ENCODE measurements at places on chromosomes 12 and 14.
A peak's percentile ranks its signal among the peaks of the same experiment; 100 is the strongest.

DNA sequence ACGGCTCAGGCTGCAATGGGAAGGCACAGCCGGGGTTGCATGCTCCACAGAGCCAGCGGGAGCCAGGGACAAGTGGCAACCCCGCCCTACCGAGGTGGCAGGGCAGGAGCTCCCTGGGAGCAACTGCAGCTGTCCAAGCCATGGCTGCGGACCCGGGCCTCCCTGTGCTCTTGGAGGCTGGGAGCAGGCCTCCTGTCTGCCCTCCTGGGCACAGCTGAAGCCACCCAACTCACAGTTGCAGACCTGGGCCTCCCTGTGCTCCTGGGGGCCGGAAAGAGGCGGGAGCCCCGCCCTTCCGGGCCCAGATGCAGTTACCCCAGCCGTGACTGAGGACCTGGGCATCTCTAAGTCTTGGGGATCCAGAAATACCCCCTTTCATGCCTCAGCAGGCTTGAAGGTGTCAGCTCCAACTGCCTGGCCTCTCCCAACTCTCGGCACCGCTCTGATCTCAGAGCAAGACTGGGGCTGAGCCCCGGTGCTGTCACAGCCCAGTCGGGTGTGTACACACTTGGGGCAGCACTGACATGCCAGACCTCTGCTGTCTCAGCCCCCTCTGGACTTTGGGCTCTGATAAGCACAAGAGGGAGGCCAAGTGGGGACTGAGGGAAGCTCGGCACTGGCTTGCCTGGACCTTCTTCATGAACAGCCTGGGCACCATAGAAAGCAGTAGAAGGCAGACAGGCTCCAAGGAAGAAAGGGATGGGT is 7.5 kb upstream of the RASSF9 start:
- no peak overlapping the region for H3K4me3 ChIP-seq
- no peaks in the 10 kb centered on the region for H3K4me1 ChIP-seq
- no peak for DNase-seq
- no peaks in the 10 kb centered on the region for H3K36me3 ChIP-seq
- H3K27ac ChIP-seq = no peak overlapping the region

DNA sequence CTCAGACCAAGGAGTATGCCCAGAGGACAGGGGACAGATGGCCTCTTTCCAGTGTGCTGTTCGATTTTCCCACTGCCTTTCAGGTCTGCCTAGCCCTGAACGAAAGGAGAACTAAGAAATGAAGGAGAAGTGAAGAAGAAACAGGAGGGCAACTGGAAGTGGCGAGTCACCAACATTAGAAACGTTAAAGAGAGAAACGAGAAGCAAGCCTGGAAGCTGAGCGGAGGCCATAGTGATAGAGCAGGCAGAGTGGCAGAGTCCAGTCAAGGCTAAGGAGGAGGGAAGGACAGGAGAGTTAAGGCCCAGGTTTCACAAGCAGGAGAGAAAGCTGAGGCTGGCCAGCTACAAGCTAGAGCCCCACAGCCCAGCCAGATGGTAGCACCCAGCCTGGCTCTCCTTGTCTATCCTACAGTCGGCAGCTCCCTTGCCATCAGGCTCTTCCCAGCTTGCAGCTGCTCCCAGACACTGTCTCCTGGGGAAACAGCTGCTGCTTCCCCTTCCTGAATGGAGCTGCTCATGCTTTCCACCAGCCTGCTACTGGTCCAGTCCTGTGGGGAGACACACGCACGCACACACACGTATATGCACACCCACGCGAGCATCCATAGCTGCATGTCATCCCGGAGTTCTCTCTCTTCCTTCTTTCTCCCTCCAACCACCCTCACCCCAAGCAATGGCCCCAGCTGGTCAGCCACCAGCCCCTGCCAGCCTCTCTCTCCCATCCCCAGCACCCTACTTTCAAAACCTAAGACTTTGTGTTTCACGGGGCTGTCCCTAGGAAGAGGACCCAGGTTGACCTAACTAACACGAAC is 139.7 kb upstream of the CCND2 start:
- H3K27ac ChIP-seq = no peak overlapping the region
- H3K4me1 ChIP-seq = peaks cover 11% of the 10 kb centered on the region
- DNase-seq = no peak
- no peaks in the 10 kb centered on the region for H3K36me3 ChIP-seq
- H3K4me3 ChIP-seq = no peak overlapping the region

- no peak for DNase-seq
- no peaks in the 10 kb centered on the region for H3K4me1 ChIP-seq
- H3K27me3 ChIP-seq = no peaks in the 10 kb centered on the region
- no peak overlapping the region for H3K4me3 ChIP-seq
- no peaks in the 10 kb centered on the region for H3K36me3 ChIP-seq
Measured at GRCh38 chr12:131816495-131816894, 11.7 kb upstream of the MMP17 start.

DNA sequence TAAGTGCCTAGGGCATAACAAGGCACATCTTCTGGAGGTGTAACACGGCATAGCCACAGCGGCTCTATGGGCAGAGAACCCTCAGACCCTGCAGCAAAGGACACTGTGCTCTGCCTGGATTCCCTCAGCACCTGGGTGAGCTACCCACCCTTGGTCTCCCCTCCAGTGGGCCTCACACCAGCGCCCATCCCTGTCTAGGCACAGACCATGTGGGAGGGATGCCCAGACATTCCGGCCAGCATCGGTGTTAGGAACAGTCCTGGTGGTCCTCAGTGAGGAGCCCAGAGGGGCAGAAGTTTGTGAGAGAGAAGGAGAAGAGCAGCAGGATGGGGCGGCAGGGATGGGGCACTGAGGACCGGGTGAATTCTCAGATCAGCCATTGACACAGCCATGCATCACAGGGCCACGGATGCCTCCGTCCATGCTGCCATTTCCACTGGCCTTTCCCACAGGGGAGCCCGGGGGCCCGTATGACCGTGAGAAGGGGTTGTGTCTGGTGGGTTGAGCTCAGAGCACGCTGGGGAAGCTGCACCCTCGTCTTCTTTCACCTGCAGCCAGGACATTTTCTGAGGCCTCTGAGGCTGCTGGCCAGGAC is 282.7 kb upstream of the SFSWAP start:
- H3K36me3 ChIP-seq = no peaks in the 10 kb centered on the region
- H3K27me3 ChIP-seq = no peaks in the 10 kb centered on the region
- H3K4me1 ChIP-seq = no peaks in the 10 kb centered on the region
- no peak overlapping the region for H3K4me3 ChIP-seq
- no peak overlapping the region for H3K27ac ChIP-seq

DNA sequence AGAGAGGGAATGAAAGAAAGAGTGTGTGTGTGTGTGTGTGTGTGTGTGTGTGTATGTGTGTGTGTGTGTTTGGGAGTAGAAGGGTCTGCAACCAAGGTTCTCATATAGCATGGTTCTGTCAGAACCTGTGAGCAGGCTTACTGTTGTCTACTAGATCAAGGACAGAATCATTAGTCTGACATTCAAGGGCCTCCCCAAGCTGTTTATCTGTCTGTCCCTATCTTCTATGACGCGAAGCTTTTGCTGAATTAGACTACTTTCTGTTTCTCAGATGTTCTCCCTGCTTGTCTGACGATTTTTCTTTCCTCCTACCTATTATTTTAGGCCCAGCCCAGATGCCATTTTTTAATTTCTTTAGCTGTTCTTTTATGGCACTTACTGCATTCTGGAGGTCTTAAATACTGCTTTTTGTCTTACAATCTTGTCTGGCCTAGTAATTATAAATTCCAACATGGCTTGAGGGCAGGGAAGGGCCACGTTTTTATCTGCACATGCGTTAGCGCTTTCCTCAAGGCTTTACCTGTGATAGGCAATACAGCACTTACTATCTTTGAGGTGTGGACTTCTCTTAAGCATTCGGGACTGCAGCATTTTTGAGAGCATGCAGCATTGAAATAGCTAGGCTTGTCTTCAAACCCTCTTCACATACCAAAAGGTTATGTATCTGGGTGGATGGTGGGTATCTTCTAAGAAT is 150.2 kb downstream of the TTLL5 start:
- no peaks in the 10 kb centered on the region for H3K27me3 ChIP-seq
- no peak overlapping the region for H3K4me3 ChIP-seq
- 0 out of 2 replicates have a peak, but pooled peaks cover 1% of the 10 kb centered on the region for H3K36me3 ChIP-seq
- H3K4me1 ChIP-seq = no peaks in the 10 kb centered on the region
- no peak overlapping the region for H3K27ac ChIP-seq

- H3K27ac ChIP-seq = no peak overlapping the region
- H3K36me3 ChIP-seq = no peaks in the 10 kb centered on the region
- no peaks in the 10 kb centered on the region for H3K4me1 ChIP-seq
- DNase-seq = no peak
- H3K4me3 ChIP-seq = no peak overlapping the region
- H3K27me3 ChIP-seq = no peaks in the 10 kb centered on the region
Measured at GRCh38 chr12:64549108-64549507, 61.2 kb upstream of the RASSF3 start.

GRCh38 chr12:92927055-92927435 is 2.0 kb downstream of the EEA1 start:
- H3K36me3 ChIP-seq = no peaks in the 10 kb centered on the region
- DNase-seq = peak; percentile 28
- H3K27ac ChIP-seq = peak overlapping the region; percentile 19

GRCh38 chr14:89469210-89470198 is 52.5 kb upstream of the FOXN3 start:
- peaks cover 2% of the 10 kb centered on the region for H3K4me1 ChIP-seq
- no peaks in the 10 kb centered on the region for H3K27me3 ChIP-seq
- peaks cover 5% of the 10 kb centered on the region for H3K36me3 ChIP-seq
- H3K4me3 ChIP-seq = no peak overlapping the region
- peak; percentile 50 for DNase-seq

- no peak overlapping the region for H3K27ac ChIP-seq
- H3K27me3 ChIP-seq = no peaks in the 10 kb centered on the region
- DNase-seq = peak; percentile 2
- no peaks in the 10 kb centered on the region for H3K36me3 ChIP-seq
- H3K4me3 ChIP-seq = no peak overlapping the region
Measured at GRCh38 chr12:21296751-21297406, 37.8 kb downstream of the SLCO1A2 start.

DNA sequence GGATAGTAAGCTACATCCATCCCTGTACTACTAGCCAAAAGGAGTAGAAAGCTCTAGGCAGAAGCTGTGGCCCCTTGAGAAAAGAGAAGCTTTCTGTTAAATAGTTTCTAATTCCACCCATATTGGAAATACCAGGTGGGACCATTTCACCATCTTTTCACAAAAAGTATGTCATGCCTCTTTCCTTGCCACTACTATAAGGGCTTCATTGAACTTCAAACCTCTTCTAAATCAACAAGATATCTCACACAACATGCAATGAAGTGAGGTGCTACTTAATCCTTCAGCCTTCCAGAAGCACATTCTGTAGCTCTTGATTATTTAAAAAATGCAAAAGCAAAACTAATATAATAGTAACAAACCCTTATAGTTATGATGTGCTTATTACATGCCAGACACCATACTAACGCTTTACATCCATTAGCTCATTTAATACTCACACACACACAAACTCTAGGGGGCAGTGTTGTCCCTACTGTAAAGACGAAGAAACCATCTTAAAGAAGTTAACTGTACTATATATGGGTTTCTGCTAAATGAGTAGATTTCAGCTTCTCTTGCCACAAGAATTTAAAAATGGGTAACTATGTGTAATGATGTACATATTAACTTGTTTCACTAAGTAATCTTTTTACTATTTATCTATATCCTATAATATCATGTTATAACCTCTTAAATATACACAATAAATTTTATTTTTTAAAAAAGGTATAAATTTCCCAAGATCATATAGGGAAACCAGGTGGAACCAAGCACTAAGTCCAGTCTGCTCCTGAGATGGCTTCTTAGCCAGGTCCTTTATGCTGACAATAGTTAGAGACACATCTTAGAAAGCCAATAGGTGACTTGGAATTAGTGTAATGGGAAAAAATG is 124.4 kb downstream of the RPS29 start:
- no peaks in the 10 kb centered on the region for H3K36me3 ChIP-seq
- no peak overlapping the region for H3K4me3 ChIP-seq
- H3K27me3 ChIP-seq = no peaks in the 10 kb centered on the region
- DNase-seq = peak; percentile 81

GRCh38 chr14:105126126-105126980 is 42.2 kb downstream of the JAG2 start:
- H3K27me3 ChIP-seq = peaks cover 47% of the 10 kb centered on the region
- no peak overlapping the region for H3K27ac ChIP-seq
- H3K4me3 ChIP-seq = no peak overlapping the region
- H3K4me1 ChIP-seq = no peaks in the 10 kb centered on the region
- H3K36me3 ChIP-seq = no peaks in the 10 kb centered on the region

GRCh38 chr12:16361142-16361783 is 13.8 kb downstream of the MGST1 start:
- peaks cover 2% of the 10 kb centered on the region for H3K4me1 ChIP-seq
- no peaks in the 10 kb centered on the region for H3K27me3 ChIP-seq
- no peak overlapping the region for H3K4me3 ChIP-seq
- H3K36me3 ChIP-seq = peaks cover 43% of the 10 kb centered on the region
- DNase-seq = no peak

DNA sequence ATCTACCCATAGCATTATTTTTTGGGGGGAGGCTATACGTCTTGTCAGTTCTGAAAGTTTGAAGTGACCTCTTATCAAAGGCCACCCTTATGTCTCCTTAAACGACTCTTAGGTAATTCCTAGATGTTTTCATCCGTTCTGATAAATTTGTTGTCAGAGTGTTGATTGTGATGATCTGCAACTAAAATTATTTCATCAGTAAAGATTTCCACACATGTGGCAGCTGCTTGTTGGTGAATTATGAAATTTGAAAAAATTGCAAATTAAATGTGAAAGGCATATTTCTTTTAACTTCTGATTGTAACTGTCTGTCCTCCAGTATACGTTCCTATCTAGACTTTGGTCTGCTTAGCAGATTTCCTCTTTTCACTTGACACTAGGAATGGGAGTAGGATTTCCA is 1.4 kb downstream of the ADIPOR2 start:
- 0 out of 2 replicates have a peak, but pooled peaks cover 2% of the 10 kb centered on the region for H3K4me1 ChIP-seq
- no peaks in the 10 kb centered on the region for H3K36me3 ChIP-seq
- no peak overlapping the region for H3K4me3 ChIP-seq
- DNase-seq = no peak
- H3K27ac ChIP-seq = no peak overlapping the region
- no peaks in the 10 kb centered on the region for H3K27me3 ChIP-seq

- no peak overlapping the region for H3K27ac ChIP-seq
- no peaks in the 10 kb centered on the region for H3K27me3 ChIP-seq
- no peak overlapping the region for H3K4me3 ChIP-seq
- no peaks in the 10 kb centered on the region for H3K4me1 ChIP-seq
- no peaks in the 10 kb centered on the region for H3K36me3 ChIP-seq
- peak; percentile 2 for DNase-seq
Measured at GRCh38 chr12:16076557-16076956, 165.4 kb downstream of the DERA start.

DNA sequence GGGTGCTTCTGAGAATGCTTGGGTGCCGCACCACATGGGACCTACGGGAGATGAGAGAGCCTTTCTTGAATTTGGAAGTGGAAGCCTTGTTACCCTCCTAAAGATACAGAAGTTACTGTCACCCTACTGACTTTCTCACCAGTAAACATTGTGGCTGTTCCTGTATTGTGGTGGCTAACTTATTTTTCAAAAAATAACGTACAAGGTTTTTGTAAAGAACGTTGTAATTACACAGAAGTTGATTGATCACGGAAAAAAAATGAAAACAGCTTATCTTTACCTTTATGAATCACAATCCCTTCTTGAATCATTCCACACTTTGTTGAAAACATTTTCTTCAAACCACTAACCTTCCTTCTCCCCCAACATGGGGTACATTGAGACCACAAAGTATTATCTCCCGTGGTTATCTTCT is 22.0 kb upstream of the PPFIBP1 start:
- H3K27me3 ChIP-seq = no peaks in the 10 kb centered on the region
- no peak overlapping the region for H3K27ac ChIP-seq
- no peak for DNase-seq
- H3K4me3 ChIP-seq = no peak overlapping the region
- H3K36me3 ChIP-seq = no peaks in the 10 kb centered on the region

GRCh38 chr14:103398427-103399195 is 13.4 kb downstream of the MARK3 start:
- H3K4me1 ChIP-seq = peaks cover 23% of the 10 kb centered on the region
- H3K27me3 ChIP-seq = no peaks in the 10 kb centered on the region
- H3K27ac ChIP-seq = no peak overlapping the region
